ENCODE measurements at places on chromosomes 6 and 20.

GRCh38 chr6:84764332-84765049, at the start of gene TBX18:
TSS of gene TBX18 (minus strand) at chr6:84764598. CDS start at chr6:84764181, 417 bp downstream.
- no peak for DNase-seq

GRCh38 chr20:37366743-37367142, 20.8 kb downstream of the SRC start:
- DNase-seq: no peak

- DNase-seq: no peak
These were observed 5.8 kb upstream of the SLC52A3 start for GRCh38 chr20:774016-774659.

DNA sequence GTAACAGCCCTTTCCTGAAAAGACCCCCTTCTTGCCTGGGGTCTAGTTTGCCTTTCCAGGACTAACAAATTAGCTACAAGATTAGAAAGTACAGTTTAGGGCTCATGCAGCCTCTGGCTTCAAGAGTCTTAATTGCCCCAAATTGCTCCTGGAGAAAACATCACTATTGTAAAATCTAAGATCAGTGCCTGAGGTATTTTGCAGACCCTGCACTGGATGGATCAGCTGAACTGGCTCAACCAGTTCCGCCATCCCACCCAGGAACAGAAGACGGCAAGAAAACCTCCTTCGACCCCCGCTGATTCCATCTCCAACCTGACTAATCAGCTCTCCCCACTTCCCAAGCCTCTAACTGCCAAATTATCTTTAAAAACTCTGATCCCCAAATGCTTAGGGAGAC, 236.5 kb upstream of the KCNG1 start:
- DNase-seq: no peak

GRCh38 chr6:36443471-36444428, 950 bp downstream of the KCTD20 start:
- DNase-seq: peak; percentile 37

GRCh38 chr6:169826697-169827096, 75.3 kb downstream of the ERMARD start:
- no peak for DNase-seq

DNA sequence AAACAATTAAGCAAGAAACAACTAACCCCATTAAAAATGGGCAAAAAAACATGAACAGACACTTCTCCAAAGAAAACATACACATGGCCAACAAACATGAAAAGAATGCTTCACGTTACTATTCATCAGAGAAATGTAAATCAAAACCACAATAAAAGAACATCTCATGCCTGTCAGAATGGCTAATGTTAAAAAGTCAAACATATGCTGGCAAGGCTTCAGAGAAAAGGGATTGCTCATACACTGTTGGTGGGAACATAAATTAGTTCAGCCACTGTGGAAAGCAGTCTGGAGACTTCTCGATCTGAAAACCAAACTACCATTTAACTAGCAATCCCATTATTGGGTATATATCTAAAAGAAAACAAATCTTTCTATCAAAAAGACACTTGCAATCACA, 217.5 kb downstream of the TINAG start:
- DNase-seq: no peak

DNA sequence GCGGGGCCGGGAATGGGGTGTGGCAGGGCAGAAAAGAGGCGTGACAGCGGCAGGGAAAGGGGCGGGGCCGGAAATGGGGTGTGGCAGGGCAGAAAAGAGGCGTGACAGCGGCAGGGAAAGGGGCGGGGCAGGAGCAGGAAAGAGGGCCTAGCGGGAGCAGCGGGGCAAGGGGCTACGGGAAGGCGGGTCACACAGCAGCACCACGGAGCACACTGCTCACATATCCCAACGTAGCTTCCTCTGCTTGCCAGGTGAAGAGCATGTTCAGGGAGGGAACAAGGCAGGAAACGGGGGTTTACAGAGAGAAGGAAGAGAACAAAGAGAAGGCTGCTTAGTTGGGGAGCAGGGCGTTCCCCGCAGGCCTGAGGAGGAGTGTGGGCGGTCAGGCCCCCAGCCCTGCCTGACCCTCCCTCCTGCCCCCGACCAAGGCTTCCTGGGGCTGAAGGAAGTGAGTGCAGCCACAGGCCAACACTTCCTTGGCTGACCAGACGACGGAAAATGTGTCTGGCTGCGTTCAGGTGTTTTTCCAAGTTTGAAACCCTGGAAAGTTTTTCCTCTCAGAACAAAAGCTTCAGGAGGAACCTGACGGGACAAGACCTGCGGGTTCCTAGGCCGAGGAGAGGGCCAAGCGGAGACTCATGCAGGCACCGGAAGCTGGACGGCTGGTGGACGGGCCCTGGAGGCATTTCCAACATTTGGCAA, 13.8 kb downstream of the UCKL1 start:
- DNase-seq: no peak

GRCh38 chr6:53426667-53427270, 78.0 kb upstream of the ELOVL5 start:
- DNase-seq: no peak

- DNase-seq: no peak
These were observed 98.3 kb downstream of the BMP7 start for GRCh38 chr20:57167971-57168701.

DNA sequence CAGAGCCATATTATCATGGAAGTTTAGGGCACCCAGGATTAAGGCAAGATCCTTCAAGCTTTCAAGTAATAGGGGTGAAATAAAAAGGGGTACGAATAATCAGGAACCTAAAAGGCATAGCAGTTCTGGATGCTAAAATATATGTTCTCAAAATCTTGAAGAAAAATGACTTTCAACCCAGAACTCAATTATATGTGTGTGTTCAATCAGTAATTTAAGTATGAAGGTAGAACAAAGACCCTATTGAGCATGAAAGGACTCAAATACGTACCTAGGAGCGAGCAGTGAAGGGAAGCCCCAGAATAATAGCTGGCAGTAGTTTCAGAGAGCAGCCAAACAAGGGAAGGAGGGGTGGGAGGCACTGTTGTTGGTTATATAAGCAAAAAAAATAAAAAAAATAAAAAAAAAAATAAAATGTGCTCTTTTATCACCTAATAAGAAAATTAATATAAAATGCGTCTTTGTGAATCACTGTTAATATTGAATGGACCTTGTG, 45.4 kb downstream of the MYO6 start:
- no peak for DNase-seq

DNA sequence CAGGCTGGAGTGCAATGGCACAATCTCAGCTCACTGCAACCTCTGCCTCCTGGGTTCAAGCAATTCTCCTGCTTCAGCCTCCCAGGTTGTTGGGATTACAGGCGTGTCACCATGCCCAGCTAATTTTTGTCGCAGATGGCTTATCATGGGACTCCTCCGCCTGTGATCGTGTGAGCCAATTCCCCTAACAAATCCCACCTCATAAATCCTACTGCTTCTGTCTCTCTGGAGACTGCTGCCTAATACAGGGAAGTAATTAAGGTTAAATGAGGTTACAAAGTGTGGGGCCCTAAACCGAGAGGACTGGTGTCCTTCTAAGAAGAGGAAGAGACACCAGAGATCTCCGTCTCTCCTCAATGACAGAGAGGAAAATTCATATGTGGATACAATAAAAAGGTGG, 52.0 kb downstream of the TRPC4AP start:
- no peak for DNase-seq

DNA sequence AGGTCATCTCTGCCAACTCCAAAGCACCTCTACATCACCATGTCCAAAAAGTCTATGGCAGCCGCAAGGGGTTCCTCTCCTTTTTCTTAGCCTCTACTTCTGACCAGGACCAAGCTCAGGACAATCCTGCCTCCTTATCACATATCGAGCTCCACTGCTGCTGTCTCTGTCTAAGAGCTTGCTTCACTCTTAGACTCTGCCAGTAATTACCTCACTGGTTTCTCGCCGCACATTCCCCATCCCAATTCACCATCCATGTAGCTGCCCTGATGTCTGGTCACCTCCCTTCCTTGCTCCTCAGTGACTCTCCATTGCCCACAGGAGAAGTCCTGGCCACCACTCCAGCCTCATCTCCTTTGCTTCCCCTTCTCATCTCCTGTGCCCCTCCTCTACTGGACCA, 24.1 kb upstream of the PI16 start:
- DNase-seq: no peak

DNA sequence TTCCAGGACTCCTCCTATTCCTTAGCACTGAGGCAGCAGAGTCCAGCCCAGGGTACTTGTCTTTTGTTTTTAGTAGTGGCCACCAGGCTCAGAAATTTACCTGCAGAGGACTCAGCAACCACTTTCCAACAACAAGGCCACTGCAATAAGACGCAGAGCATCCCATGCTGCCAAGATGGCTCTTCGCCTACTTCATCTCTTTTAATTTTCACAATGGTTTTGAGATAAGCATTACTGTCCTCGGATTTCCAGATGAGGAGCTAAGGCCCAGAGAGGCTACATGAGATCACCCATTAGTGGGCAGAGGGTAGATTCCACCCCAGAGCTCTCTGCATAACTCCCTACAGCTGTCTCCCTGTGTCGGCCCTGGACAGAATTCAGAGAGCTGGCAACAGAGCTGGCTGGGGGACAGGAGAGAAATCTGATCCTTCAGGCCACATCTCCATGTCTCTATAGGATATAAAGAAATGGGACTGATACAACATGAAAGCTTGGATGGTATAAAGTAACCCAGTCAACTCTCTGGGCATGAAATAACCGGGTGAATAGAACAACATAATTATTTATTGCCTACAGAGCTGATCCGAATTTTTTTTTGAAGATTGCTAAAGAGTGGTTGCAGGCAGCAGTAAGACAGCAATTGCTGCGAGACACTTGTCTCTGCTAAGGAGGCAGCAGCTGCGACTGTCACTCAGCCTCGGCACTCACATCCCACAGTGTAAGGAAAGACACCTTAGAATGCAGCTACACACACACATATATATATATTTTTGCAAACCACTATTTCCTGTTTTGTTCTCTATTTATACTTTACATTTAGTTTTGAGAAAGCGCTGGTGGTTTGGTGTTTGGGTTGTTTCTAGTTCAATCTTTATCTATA, 37.2 kb downstream of the SCML4 start:
- DNase-seq: peak; percentile 13

DNA sequence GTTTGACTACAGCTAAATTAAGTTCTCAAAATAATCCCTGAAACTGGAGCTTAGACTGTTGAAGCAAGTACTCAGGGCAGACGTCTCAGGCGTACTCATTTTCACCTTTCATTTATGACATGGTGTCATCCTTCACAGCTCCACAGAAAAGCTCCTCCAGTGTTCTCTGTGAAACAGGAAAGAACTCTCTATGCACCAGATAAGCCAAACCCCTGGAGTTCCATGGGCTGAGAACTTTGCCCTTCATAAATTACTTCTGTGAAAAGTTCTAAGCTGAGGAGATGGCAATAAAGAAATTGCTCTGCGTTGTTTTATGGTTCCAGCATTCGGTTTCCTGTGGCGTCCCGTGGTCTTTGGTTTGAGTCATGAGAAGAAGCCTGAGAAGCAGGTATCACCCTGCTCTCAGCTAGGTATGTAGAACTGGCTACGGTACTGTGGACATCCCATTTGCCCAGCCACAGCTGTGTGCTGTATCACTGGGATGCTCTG, 20.2 kb upstream of the RREB1 start:
- DNase-seq: no peak

GRCh38 chr20:33443006-33443511, 504 bp downstream of the SNTA1 start:
- DNase-seq: no peak

GRCh38 chr6:149895833-149896271, 2.1 kb downstream of the RAET1E start:
- no peak for DNase-seq

GRCh38 chr6:45447716-45448115, 70.0 kb upstream of the SUPT3H start:
- DNase-seq: no peak

DNA sequence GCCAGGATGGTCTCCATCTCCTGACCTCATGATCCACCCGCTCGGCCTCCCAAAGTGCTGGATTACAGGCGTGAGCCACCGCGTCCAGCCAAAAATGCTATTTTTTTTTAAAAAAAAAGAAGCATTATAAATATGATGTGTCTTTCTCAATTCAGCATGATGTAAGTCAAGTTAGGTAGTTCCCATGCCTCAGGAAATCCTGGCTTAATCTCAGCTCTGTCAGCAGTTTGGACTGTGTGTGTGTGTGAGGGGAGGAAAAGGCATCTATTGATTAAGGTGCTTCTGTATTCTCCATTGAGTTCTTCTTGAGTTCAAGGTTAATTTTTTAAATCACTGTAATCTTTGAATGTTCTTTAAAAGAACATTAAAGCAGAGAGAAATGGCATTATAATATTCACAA, 51.5 kb downstream of the GMDS start:
- DNase-seq: no peak

DNA sequence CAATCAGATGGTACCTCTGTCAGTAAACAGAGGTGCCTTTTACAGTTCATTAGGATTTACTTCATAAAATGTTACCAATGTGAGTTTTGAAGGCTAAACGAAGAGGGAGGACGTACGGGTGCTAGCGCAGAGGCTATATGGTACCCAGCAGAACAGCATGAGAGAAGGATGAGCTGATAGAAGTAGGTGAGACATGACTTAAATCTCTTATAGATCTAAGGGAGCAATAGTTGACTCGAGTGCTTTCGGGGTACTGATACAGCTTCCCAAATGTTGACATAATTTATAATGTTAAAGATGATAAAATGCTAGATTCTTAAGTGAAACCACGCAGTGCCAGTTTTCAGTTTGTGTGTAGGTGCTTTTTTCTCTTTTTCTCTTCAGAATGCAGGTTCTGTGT, 72.6 kb downstream of the HIVEP1 start:
- no peak for DNase-seq

DNA sequence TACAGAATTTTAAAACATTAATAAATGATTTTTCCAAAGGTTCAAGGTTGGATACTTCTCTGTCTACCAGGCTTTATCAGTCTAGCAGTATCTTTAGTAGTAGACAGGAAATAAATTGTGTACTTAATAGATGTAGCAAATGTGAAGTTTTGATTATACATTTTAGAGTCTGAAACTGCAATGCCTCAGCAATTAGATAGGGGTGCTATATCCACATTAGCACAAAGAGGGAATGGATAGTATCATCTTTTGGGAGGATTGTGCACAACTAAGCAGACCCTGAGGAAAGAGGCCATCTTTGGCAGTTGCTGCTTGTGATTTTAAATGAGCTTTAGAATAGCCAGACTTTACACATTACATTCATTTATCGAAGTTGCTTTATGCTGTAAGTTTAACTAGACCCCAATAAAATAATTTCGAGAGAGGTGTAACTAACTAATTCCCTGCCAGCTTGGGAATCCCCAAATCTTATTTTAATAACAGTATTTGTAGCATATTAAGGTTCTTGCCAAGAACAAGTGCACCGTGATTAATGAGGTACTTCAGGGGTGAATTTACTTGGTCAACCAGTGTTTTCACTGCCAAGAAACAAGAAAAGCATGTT, 2.8 kb downstream of the KCNQ5 start:
- DNase-seq: peak; percentile 34

DNA sequence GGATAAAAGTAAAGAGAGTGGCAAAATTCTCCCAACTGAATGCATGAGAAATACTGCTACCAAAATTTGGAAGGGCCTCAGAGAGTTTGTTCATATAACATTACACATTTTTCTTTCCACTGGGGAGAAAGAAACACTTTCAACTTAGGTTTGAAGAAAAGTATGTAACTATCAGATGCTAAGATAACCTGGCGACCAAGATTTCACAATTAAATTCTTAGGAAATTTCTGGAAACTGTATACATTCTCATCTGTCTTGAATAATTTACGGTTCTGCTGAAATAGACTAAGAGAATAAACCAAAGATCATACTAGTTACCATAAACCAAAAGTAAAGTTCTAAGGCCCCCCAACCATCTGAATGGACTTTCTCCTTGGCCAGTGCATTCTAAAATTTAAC, 413.0 kb upstream of the RUNX2 start:
- DNase-seq: no peak

GRCh38 chr6:20117474-20117873, 94.8 kb downstream of the MBOAT1 start:
- no peak for DNase-seq

Data from DMS 273 treated with DMSO at 0.1 percent for 48 hours (cell line).